ENCODE measurements at places on chromosomes 5 and 9. TPM values are rescaled to one million over a fixed set of nuclear protein-coding genes. Genes with fewer than 3 reads are reported as not detected.

TJP2 gene
- 0.35 TPM for polyA plus RNA-seq

EGFLAM gene
- polyA plus RNA-seq, result not detected

KCNN2 gene
- polyA plus RNA-seq, result not detected

SLIT3 gene
- polyA plus RNA-seq, result not detected

IL13 gene
- not detected for polyA plus RNA-seq

PCDHGA8 gene
- polyA plus RNA-seq, result not detected

GRCh38 chr9:33823801-33824200 is 6.8 kb downstream of the UBE2R2 start:
- H3K27me3 ChIP-seq, result no peaks in the 10 kb centered on the region
- peak overlapping the region; percentile 16 for H3K27ac ChIP-seq
- H3K4me3 ChIP-seq, result peak overlapping the region; percentile 5
- no peak for DNase-seq
- H3K36me3 ChIP-seq, result no peaks in the 10 kb centered on the region

GRCh38 chr9:76490249-76490990 is 31.4 kb downstream of the GCNT1 start:
- H3K27ac ChIP-seq, result peak overlapping the region; percentile 93
- no peaks in the 10 kb centered on the region for H3K27me3 ChIP-seq
- H3K36me3 ChIP-seq, result peaks cover 24% of the 10 kb centered on the region
- DNase-seq, result no peak

GRCh38 chr9:124839612-124840299 is 13.5 kb upstream of the WDR38 start:
- no peaks in the 10 kb centered on the region for H3K36me3 ChIP-seq
- peaks cover 19% of the 10 kb centered on the region for H3K27me3 ChIP-seq
- H3K4me1 ChIP-seq, result peaks cover 4% of the 10 kb centered on the region

DNA sequence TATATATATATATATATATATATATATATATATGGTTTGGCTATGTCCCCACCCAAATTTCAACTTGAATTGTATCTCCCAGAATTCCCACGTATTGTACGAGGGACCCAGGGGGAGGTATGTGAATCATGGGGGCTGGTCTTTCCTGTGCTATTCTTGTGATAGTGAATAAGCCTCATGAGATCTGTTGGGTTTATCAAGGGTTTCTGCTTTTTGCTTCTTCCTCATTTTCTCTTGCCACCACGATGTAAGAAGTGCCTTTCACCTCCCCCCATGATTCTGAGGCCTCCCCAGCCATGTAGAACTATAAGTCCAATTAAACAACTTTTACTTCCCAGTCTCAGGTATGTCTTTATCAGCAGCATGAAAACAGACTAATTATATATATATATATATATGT is 52.3 kb upstream of the ADAMTS2 start:
- peaks cover 22% of the 10 kb centered on the region for H3K36me3 ChIP-seq
- H3K4me3 ChIP-seq, result no peak overlapping the region
- no peak overlapping the region for H3K27ac ChIP-seq
- DNase-seq, result no peak

- H3K36me3 ChIP-seq, result no peaks in the 10 kb centered on the region
- no peaks in the 10 kb centered on the region for H3K27me3 ChIP-seq
- peak overlapping the region; percentile 62 for H3K4me3 ChIP-seq
- H3K27ac ChIP-seq, result peak overlapping the region; percentile 90
- no peak for DNase-seq
These were observed 9.8 kb downstream of the UIMC1 start for GRCh38 chr5:176996780-176997179.

- peaks cover 18% of the 10 kb centered on the region for H3K27me3 ChIP-seq
- DNase-seq, result no peak
- H3K4me1 ChIP-seq, result no peaks in the 10 kb centered on the region
- peaks cover 19% of the 10 kb centered on the region for H3K36me3 ChIP-seq
These were observed 65.3 kb upstream of the RUSC2 start for GRCh38 chr9:35424356-35425352.

GRCh38 chr5:177130211-177131018 is 3.2 kb upstream of the NSD1 start:
- H3K27me3 ChIP-seq, result no peaks in the 10 kb centered on the region
- H3K4me1 ChIP-seq, result peaks cover 33% of the 10 kb centered on the region
- peak overlapping the region; percentile 56 for H3K27ac ChIP-seq
- DNase-seq, result no peak
- peak overlapping the region; percentile 37 for H3K4me3 ChIP-seq
- H3K36me3 ChIP-seq, result peaks cover 2% of the 10 kb centered on the region

- H3K36me3 ChIP-seq, result no peaks in the 10 kb centered on the region
- peak; percentile 6 for DNase-seq
- no peak overlapping the region for H3K4me3 ChIP-seq
- no peaks in the 10 kb centered on the region for H3K4me1 ChIP-seq
These were observed 163.8 kb upstream of the TRPM3 start for GRCh38 chr9:71285191-71285656.

- no peak overlapping the region for H3K27ac ChIP-seq
- no peak overlapping the region for H3K4me3 ChIP-seq
- no peaks in the 10 kb centered on the region for H3K27me3 ChIP-seq
- DNase-seq, result no peak
These were observed 375.9 kb downstream of the ANXA1 start for GRCh38 chr9:73527521-73527920.

All from naive B cell (primary cell).